ENCODE measurements at places on chromosomes 6 and 20.

- no peaks in the 10 kb centered on the region for H3K27me3 ChIP-seq
- H3K36me3 ChIP-seq = peaks cover 35% of the 10 kb centered on the region
- H3K27ac ChIP-seq = no peak overlapping the region
- no peak for DNase-seq
Observed at GRCh38 chr6:82178077-82178758, 69.3 kb downstream of the IBTK start.

GRCh38 chr20:57633945-57634491 is 13.8 kb upstream of the ZBP1 start:
- H3K36me3 ChIP-seq = no peaks in the 10 kb centered on the region
- H3K27ac ChIP-seq = no peak overlapping the region
- no peak for DNase-seq
- H3K4me3 ChIP-seq = no peak overlapping the region

- no peaks in the 10 kb centered on the region for H3K36me3 ChIP-seq
- peaks cover 40% of the 10 kb centered on the region for H3K27me3 ChIP-seq
- no peak for DNase-seq
- H3K4me1 ChIP-seq = peaks cover 34% of the 10 kb centered on the region
- H3K4me3 ChIP-seq = no peak overlapping the region
- H3K27ac ChIP-seq = no peak overlapping the region
Observed at GRCh38 chr6:21668795-21669194, 75.2 kb downstream of the SOX4 start.

- no peak for DNase-seq
- no peaks in the 10 kb centered on the region for H3K27me3 ChIP-seq
Observed at GRCh38 chr6:112241820-112242429, 12.4 kb downstream of the LAMA4 start.

DNA sequence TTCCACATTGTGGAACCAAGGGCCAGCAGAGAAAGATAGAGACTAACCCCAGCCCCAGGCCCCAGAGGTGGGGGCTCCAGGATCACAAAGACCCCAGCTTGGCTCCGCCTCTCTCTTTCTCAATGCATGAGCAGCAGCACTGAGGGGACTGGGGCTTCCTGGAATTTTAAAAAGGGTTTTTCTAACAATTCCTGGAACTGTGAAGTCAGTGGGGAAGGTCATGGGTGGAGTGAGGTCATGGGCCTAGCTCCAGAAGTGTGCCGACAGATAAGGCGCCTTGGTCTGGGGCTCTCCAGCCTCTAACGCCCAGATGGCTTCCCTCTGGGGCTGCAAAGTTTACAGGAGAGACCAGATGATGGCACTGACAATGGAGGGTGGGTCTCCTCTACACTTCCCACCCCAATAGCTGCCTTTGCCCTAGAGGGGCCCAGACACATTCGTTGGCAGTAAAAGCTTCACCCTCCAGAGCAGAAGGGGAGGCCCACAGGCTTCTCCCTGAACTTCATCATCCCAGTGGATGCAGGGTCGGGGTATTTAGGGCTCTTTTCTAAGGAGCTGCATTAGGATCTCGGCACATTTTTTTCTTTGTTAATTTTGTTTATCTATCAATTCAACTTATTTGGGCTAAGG is 46.9 kb upstream of the CD93 start:
- H3K27ac ChIP-seq = peak overlapping the region; percentile 24
- DNase-seq = peak; percentile 62
- no peak overlapping the region for H3K4me3 ChIP-seq
- H3K27me3 ChIP-seq = no peaks in the 10 kb centered on the region

GRCh38 chr6:70072540-70073179 is 206.3 kb downstream of the COL19A1 start:
- no peak overlapping the region for H3K27ac ChIP-seq
- H3K4me1 ChIP-seq = no peaks in the 10 kb centered on the region
- no peak for DNase-seq

DNA sequence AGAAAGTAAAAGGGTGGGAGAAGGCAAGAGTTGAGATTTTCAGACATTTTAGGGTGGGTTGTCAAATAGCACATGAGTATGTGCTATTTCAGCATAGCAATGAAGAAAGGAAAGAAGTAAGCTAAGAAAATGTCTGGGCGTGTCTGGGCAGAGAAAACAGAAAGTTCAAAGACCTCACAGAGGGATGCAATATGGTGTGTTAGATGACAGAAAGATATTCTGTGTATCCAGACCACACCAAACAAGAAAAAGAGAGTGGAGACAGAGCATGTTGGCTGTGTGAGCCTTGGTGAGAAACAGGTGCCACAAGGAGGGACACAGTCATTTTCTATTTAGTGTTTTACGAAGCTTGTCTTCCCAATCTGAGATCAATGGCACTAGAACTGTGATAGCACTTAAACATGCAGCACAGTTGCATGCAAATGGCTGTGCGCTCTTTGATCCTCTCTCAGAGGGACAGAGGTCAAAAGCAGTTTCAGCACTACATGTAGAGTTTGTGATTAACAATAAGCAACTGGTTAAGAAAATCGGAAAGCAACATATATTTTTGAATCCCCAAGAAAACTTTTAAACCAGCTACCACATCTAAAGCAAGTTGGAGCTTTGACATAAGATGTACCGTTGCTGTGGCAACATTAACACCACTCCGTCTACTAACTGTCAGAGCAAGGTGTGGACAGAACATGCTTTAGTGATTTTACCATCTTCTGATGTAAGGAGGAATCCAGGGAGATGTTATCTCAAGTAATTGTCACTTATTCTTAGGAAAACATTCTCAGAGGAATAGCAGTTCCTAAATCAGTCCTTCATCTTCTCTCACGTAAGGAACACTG is 515.5 kb upstream of the NOX3 start:
- no peak overlapping the region for H3K27ac ChIP-seq
- no peaks in the 10 kb centered on the region for H3K36me3 ChIP-seq
- H3K27me3 ChIP-seq = no peaks in the 10 kb centered on the region
- DNase-seq = no peak
- no peak overlapping the region for H3K4me3 ChIP-seq

- no peak overlapping the region for H3K4me3 ChIP-seq
- H3K4me1 ChIP-seq = no peaks in the 10 kb centered on the region
- no peaks in the 10 kb centered on the region for H3K27me3 ChIP-seq
- no peak for DNase-seq
Observed at GRCh38 chr6:136012198-136012887, 160.8 kb downstream of the PDE7B start.

DNA sequence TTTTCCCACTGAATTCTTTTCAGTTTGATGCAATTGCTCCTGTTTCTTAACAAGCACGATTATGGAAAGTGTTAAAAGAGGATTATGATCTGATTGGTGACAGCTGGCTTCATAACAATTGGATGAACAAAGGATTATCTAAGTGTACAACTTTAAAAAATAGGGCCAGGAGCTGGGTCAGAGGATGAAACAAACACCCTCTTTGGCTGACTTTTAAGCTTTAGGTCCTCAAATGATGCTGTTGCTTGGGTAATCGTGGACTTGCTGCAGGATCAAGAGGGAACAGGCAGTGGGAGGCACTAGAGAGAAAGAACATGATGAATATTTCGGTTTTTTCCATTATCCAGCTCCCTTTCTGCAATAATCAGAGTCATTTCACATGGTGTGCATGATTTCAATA is 35.5 kb upstream of the TMX4 start:
- DNase-seq = no peak
- H3K4me1 ChIP-seq = no peaks in the 10 kb centered on the region
- H3K27me3 ChIP-seq = no peaks in the 10 kb centered on the region
- no peak overlapping the region for H3K4me3 ChIP-seq
- no peaks in the 10 kb centered on the region for H3K36me3 ChIP-seq

GRCh38 chr20:38806855-38807655 is 1.6 kb downstream of the PPP1R16B start:
- no peak overlapping the region for H3K27ac ChIP-seq
- no peaks in the 10 kb centered on the region for H3K36me3 ChIP-seq

All from suprapubic skin (tissue), 4 donors.